ENCODE measurements at places on chromosomes 2 and 18. TPM values are rescaled to one million over a fixed set of nuclear protein-coding genes. Genes with fewer than 3 reads are reported as not detected.

Gene MSTN
- 0.29 TPM for total RNA-seq

Gene GRHL1
- 9.7 TPM for total RNA-seq

Gene CPLX4
- not detected for total RNA-seq

Gene ZNF514
- total RNA-seq: 38.0 TPM

DNA sequence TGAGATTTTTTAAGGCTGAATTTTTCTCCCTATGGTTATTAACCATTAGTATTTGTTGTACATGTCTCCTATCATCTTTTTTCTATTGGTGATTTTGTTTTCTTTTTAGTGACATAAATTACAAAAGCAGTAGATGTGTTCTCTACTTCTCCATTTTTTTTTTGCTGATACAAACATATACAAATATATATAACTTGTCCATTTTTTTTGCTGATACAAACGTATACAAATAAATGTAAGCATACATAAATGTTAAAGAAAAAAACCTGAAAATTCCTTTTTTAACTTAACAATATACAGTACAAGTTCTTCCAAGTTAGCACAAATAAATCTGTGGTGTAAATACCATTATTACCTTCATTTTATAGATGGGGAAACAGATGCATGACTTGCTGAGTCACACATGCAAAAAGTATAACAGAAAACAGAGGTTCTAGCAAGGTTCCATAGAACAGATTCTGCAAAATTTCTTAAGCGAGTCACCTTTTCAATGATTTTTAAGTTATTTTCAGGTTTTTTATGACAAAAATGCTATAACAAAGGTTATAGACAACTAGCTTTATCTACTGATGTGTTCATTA lies 2.1 kb downstream of the MSGN1 start:
- H3K36me3 ChIP-seq: no peaks in the 10 kb centered on the region
- H3K27ac ChIP-seq: no peak overlapping the region
- no peaks in the 10 kb centered on the region for H3K27me3 ChIP-seq
- no peak for DNase-seq

GRCh38 chr2:174461221-174461620 lies 25.6 kb downstream of the GPR155 start:
- no peak for DNase-seq
- no peaks in the 10 kb centered on the region for H3K4me1 ChIP-seq
- peaks cover 1% of the 10 kb centered on the region for H3K36me3 ChIP-seq
- no peak overlapping the region for H3K27ac ChIP-seq

DNA sequence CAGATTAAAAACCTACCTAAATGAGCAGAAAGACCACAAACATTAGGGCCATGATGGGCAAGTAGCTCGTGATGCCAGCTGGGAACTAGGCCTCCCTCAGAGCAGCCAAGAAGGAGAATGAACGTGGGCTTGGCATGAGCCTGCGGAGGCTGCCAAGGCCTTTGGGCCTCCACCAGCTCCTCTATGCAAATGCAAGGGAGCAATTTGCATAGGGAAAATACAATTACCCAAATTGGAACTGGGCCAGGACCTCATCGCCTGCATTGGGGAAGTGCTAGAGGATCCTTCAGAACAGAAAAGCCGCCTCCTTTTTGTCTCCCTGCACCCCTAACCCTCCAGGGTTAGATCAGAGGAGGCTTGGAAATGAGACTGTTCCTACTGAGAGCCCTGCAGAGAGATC lies 326.4 kb downstream of the SMAD2 start:
- no peak overlapping the region for H3K27ac ChIP-seq
- no peaks in the 10 kb centered on the region for H3K36me3 ChIP-seq
- DNase-seq: no peak
- no peak overlapping the region for H3K4me3 ChIP-seq
- H3K27me3 ChIP-seq: peaks cover 4% of the 10 kb centered on the region
- no peaks in the 10 kb centered on the region for H3K4me1 ChIP-seq

Data from mesothelial cell of epicardium (in vitro differentiated cells).